Left renal cortex interstitium (tissue), 4 donors: ENCODE measurements at places on chromosomes 3 and 15.

DNA sequence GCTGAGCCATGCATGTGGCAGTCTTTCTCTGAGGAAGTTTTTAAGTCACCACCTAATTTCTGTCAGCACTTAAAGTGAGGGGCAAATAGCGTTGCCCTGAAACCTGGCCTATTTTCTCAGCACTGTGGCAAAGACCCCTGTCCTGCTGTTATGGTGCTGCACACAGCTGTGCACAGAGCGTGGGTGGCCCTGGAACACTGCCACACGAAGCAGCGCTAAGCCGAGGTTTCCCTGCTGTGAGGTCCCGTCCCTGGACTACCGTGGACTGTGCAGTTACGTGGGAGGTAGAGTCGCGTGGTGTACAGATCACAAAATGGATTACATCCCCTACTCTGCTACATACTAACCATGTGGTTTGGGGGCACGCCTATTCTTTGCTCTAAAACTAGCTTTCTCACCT lies 101.6 kb upstream of the NR2E3 start:
- no peak for DNase-seq

- DNase-seq, result no peak
Measured at GRCh38 chr3:33201195-33201594, 17.4 kb downstream of the SUSD5 start.

- DNase-seq, result no peak
Measured at GRCh38 chr15:28913171-28913765, 27.5 kb downstream of the APBA2 start.

GRCh38 chr15:76359152-76359551 lies 22.6 kb downstream of the ISL2 start:
- DNase-seq, result no peak

DNA sequence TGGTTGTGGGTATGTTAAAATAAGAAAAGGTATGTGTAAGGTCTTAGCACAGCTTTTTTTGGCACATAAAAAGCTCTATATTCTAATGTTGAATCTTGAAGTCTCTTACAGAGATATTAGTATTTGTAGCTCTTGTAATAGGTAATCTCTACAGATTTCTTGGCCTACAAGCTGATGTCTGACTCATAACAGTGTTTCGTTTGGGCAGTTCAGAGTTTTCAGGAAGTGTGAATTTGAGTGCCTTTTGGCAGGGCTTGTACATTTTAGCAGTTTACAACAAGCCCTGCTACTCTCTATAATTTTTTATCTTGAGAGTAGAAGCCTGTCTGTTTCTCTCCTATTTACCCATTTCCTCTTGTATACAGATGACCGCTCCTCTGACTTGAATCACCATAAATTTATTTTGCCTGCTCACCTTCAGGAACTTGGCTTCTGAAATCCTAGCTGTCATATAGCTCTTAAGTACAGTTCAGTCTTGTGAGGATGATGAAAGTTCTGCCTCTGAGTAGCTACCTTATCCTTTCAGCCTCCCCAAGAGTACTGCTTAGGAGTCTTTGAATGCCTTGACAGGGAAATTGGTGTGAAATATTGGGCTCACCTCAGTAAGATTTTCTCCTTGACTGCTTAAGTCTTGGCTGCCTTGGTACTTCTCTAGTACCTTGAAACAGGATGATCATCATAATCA lies 419.9 kb upstream of the RARB start:
- no peak for DNase-seq

DNA sequence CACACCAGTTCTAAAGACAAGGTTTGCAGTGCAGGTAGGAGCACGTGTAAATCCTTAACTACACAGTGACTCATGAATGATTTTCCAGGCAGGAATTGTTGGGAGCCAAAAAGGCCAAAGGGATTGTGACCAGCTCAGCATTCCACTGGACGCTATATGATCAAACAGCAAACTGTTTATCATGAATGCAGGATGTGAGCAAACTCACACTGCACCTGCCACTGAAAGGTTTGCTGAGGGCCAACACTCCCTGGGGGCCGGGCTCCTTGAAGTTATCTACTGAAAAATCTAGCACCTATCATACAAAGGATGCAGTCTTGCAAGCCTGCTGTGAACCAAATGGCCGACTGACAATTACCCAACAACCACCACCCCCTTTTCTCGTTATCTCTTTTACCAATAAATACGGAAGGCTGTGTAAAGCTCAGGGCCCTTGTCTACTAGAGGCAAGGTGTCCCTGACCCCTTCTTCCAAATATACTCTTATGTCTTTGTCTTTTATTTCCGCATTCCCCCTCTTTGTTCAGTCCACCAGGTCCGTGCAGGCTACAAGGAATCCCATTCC lies 11.5 kb upstream of the DNASE1L3 start:
- DNase-seq, result no peak

GRCh38 chr3:17187589-17188184 lies 302.9 kb downstream of the PLCL2 start:
- no peak for DNase-seq

GRCh38 chr15:75639191-75639708 lies 774 bp downstream of the IMP3 start:
- DNase-seq, result no peak

GRCh38 chr3:168272343-168272985 lies 176.7 kb upstream of the GOLIM4 start:
- no peak for DNase-seq

- no peak for DNase-seq
Measured at GRCh38 chr15:92806763-92807162, 93.4 kb upstream of the CHD2 start.

DNA sequence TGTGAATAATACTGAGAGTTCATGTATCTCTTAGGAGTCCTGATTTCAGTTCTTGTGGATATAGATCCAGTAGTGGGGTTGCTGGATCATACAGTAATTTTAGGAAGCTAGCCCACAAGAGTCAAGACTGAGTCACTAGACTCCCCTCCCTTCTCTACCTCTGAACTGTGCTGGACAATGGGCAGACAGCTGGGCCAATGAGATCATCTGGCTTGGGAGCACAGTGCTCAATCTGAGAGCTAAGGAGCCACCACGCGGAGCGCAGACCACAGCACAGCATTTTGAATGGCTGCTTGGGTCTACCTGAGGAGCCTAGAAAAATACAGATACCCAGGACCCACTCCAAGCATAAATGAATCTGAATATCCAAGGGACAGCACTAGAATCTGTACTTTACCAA lies 32.5 kb downstream of the WNT5A start:
- DNase-seq, result no peak

- no peak for DNase-seq
Measured at GRCh38 chr3:64019271-64019670, 4.0 kb downstream of the PSMD6 start.

DNA sequence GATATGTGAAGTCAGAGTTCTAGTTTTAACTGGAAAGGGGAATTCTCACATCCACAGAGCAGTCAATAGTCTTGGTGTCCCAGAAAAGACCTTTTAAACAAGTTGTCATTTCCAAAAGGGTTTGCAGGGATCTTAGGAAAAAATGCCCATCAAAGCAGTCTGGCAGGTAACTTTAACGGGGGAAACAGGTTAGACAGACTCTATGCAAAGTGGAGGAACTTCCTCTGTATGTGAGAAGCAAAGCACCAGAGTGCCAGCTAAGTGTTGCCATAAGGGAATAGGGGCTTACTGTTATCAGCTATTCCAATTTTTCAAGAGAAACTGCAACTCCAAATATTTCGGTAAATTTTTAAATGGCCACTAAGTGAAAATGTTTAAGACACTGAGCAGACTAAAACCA lies 307.9 kb upstream of the MDFIC2 start:
- DNase-seq, result no peak

GRCh38 chr3:126551839-126552687 lies 6.7 kb downstream of the C3orf22 start:
- no peak for DNase-seq

DNA sequence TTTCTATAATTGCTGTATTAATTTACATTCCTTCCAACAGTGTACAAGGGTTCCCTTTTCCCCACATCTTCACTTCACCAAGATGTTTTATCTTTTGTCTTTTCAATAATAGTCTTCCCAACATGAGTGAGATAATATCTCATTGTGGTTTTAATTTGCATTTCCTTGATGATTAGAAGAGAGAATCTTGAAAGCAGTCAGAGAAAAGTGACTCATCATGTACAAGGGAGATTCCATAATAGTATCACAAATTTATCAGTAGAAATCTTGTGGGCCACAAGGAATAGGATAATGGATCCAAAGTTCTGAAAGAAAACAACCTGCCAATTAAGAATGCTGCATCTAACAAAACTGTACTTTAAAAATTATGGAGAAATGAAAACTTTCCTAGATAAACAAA lies 189.3 kb downstream of the NECTIN3 start:
- no peak for DNase-seq

- peak; percentile 58 for DNase-seq
Measured at GRCh38 chr15:94230883-94231722, at the start of gene MCTP2. Gene MCTP2, plus strand, starts transcription at chr15:94231561. Its CDS starts 66,705 bp downstream, at chr15:94298266.

DNA sequence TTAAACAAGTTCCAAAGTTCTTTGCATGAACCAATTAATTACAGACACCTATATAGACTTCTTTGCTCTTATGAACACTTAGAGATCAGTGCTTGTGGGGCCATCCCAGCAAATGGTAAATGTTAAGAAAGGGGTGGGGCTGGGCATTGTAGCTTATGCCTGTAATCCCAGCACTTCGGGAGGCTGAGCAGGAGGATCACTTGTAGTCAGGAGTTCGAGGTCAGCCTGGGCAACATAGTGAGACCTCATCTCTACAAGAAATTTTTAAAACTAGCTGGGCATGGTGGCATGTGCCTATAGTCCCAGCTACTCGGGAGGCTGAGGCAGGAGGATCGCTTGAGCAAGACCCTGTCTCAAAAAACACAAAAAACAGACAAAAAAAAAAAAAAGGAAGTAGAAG lies 19.4 kb upstream of the STARD5 start:
- no peak for DNase-seq

DNA sequence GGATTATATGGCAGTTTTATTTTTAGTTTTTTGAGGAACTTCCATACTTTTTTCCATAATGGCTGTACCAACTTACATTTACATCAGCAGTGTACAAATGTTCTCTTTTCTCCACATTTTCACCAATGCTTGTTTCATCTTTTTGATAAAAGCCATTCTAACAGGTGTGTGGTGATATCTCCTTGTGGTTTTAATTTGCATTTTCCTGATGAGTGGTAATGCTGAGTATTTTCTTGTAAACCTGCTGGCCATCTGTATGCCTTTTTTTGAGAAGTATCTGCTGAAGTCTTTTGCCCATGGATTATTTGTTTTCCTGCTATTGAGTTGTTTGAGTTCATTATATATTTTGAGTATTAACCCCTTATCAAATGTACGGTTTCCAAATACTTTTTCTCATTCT lies 50.6 kb downstream of the RPL39L start:
- no peak for DNase-seq

DNA sequence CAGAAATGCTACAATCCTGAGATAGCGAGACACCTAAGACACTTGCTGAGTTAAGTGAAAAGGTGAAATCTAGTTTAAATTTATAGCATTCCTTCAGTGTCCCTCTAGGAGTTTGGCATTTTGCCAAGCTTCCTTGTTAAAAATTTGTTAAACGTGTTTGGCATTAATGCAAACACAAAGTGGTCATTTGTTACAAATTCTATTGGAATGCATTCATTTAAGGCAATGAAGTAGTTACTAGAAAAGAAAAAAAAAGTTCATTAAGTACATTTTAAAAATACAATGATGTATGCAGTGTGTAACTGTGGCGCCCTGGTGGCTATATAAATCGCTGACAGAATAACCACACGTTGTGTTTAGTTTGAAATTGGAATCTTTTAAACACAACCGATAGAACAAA lies 31.3 kb upstream of the WNT5A start:
- no peak for DNase-seq

- DNase-seq, result no peak
Measured at GRCh38 chr15:70341566-70341965, 243.8 kb upstream of the TLE3 start.

DNA sequence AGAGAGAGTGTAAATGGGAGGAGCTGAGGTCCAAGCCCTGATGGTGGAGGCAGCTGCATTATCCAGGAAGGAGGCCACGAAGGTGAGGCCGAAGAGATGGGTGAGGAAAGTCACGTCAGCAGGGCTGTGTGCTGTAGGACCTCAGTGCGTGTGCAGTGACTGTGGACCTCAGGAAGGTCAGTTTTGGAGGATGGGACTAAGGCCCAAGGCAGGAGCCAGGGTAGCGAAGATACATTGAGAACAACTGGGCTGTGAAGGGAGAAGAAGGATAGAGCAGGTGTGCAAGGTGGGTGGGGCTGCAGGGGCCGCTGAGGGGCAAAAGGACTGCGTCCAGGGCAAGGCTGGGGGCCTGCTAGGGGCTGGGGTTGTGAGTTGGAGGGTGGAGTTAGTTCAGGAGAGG lies 4.9 kb downstream of the KLHL40 start:
- DNase-seq, result no peak

- no peak for DNase-seq
Measured at GRCh38 chr3:156471431-156471830, 83.5 kb downstream of the SSR3 start.

DNA sequence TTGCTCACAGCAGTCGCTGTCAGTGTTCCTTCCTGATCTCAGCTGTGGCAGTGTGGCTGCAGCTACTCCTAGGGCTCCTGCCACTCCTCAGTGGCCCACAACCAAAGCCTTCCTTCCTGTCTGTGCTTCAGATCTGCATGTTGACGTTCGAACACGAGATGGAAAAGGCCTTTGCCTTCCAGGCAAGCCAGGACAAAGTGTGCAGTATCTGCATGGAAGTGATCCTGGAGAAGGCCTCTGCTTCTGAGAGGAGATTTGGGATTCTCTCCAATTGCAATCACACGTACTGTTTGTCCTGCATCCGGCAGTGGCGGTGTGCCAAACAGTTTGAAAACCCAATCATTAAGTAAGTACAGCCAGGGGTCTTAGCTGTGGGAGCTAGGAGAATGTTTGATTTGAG lies 17.8 kb downstream of the MKRN2 start:
- DNase-seq, result no peak

DNA sequence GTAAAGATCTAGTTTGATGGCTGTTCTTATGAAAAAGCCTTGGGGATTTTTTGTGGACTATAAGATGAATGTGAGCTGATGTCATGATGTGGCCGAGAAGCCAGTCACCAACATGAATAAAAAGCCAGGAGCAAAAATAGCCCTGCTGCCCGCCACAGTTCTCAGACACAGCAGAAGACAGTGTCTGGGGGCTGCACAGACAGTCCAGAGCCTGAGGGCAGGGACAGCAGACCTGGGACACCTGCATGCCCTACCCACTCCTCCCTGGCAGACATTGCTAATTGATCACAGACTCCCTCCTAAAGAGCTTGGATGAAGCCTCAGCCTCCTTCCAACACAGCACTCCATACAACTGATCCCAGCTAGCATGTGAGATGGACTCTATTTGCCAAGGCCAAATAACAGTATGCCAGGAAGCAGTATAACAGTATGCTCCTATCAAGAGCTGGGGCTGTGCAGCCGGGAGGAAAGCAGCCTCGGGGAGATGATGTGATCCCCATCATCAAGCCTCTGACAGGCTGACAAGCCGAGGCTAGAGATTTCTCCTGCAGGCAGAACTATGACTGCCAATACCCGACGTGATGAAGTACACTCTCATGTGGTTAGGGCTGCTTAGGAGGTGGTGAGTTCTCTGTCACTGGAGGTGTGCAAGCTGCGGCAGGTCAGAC lies 105.4 kb upstream of the RPL32 start:
- no peak for DNase-seq

DNA sequence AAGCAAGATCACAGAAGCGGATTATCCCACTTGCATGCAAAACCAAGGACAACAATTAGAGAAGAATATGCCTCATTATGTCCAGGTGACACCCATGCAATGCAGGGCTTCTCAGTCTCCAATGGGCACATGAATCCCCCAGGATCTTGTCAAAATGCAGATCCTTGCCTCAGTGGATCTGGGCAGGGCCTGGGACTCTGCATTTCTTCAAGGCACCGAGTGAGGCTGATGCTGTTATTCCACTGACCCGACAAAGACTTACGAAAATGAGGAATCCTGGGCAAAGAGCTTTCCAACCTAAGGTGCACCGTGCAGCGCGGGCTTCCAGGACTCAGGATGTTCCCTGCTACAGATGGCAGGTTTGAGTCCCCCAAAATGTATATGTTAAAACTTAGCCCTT lies 99.2 kb downstream of the ATP10A start:
- DNase-seq, result no peak
